ENCODE measurements at places on chromosomes 16 and 17. TPM values are rescaled to one million over a fixed set of nuclear protein-coding genes. Genes with fewer than 3 reads are reported as not detected.

The DHRS7C gene
- not detected for total RNA-seq

The MPP3 gene
- total RNA-seq: 11.4 TPM

The FKBP10 gene
- 313 TPM for total RNA-seq

The EXOSC6 gene
- 21.2 TPM for total RNA-seq

The PLLP gene
- total RNA-seq: 1.3 TPM

The CPNE2 gene
- total RNA-seq: 23.6 TPM

The CSH1 gene
- total RNA-seq: not detected

The CMTM3 gene
- total RNA-seq: 36.0 TPM

The CCDC200 gene
- not detected for total RNA-seq

The NOTUM gene
- total RNA-seq: not detected

The SPEM2 gene
- total RNA-seq: not detected

The CD300C gene
- total RNA-seq: not detected

The DOC2A gene
- not detected for total RNA-seq

The RASL10B gene
- total RNA-seq: 0.39 TPM

The CTRL gene
- total RNA-seq: 0.79 TPM

The OR3A2 gene
- total RNA-seq: not detected

The PPP1R1B gene
- 3.5 TPM for total RNA-seq

The GAST gene
- total RNA-seq: not detected

The SLC5A2 gene
- 0.79 TPM for total RNA-seq

The TRIM65 gene
- total RNA-seq: 19.4 TPM

The RND2 gene
- total RNA-seq: 0.33 TPM

The EMC8 gene
- total RNA-seq: 25.5 TPM

The HOXB7 gene
- 0.79 TPM for total RNA-seq

The C16orf95 gene
- 3.5 TPM for total RNA-seq

The P2RX5 gene
- total RNA-seq: not detected

The C17orf50 gene
- not detected for total RNA-seq

The CCL7 gene
- not detected for total RNA-seq

The PRRT2 gene
- 13.3 TPM for total RNA-seq
